ENCODE measurements at places on chromosomes 12 and 14.

- no peak overlapping the region for H3K27ac ChIP-seq
- no peaks in the 10 kb centered on the region for H3K4me1 ChIP-seq
- DNase-seq: no peak
- H3K36me3 ChIP-seq: no peaks in the 10 kb centered on the region
These were observed 36.8 kb upstream of the DCD start for GRCh38 chr12:54684636-54685630.

DNA sequence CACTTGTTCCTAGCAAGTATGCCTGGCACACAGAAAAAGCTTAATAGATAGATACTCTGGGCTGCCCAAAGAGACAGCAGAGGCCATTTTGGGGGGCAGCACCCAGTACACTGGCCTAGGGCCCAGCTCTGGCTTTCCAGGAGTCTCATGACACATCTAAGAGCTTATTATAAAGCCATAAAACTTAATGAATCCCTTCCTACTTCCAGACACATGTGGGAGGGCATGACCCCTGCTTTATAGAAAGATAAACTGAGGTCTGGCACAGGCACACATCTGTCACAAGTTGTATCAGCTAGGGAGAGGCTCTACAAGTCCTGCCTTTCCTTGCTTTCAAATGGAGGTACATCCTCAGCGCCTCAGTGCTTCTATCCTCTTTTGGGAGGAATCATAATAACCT is 27.1 kb downstream of the FMNL3 start:
- no peak overlapping the region for H3K4me3 ChIP-seq
- no peak overlapping the region for H3K27ac ChIP-seq

DNA sequence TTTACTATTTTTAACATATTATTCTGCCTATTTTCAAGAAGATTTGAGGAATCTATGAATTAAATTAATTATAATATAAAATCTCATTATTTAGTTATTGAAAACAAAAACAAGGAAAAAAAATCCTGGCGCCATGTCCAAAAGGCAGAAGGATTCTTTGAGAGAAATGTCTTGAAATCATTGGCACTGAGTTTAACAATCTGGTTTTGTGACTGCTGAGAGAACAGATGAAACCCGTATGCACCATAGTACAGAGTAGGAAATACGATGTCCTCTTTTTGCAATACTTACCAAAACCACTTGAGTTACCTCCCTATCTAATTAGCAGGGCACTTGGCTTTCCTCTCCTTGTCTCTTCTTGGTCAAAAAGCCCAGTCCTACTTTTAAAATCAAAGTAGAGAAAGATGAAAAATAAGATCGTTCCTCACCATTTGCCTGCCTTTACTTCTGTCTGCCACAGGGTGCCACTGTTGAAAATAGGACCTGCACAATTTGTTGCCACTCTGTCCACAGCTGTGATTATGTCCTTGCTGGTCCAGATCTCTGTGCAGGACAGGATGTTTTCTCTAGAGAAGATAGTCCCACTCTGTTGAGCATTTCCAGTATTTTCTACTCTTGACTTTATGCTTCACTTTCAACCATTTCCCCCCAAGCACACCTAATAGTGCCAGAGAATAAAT is 179.7 kb downstream of the PDZRN4 start:
- no peaks in the 10 kb centered on the region for H3K27me3 ChIP-seq
- no peak overlapping the region for H3K27ac ChIP-seq
- H3K36me3 ChIP-seq: no peaks in the 10 kb centered on the region

GRCh38 chr12:21776175-21776574 is 1.7 kb upstream of the KCNJ8 start:
- peaks cover 7% of the 10 kb centered on the region for H3K4me1 ChIP-seq
- H3K27me3 ChIP-seq: peaks cover 32% of the 10 kb centered on the region
- no peak overlapping the region for H3K4me3 ChIP-seq
- DNase-seq: no peak
- H3K27ac ChIP-seq: no peak overlapping the region

DNA sequence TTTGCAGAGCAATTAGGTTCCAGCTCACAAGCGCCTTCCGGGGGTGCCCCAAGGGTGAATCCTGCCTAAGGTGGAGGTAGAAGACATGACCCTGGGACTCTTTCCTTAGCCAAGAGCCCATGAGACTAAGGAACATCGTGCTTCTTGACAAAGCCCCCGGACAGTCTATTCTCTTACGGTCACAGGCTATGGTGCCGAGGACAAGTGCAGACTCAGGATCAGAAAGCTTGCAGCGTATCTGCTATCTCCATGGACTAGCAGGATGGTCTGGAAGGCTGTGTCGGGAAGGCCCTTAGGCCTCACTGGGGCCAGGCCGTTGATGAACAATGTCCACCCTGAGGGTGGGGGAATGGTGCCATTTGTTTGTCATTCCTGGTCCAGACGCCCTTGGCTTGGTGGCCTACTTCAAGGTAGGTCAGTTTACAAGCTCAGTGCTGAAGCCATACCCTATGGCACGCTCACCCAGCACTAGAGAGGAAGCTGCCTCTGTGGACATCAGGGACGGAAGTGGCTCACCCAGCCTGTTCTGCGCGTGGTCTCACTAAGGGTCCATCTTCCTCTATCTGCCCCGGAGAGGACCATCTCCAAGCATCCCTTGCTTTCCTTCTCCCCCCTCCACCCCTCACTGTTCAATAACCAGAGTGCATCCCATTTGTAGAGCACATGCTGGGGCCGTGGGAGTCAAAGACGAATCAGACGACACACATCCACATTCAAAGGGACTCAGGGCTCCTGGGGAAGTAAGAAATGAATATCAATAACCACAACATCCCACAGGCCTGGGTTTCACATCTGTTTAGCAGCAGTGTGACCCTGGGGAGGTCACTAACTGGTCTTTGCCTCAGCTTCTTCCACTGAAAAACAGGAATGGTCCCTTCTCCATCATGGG is 45.0 kb upstream of the IQSEC3 start:
- peaks cover 33% of the 10 kb centered on the region for H3K36me3 ChIP-seq
- no peak for DNase-seq
- H3K27ac ChIP-seq: no peak overlapping the region
- no peak overlapping the region for H3K4me3 ChIP-seq
- no peaks in the 10 kb centered on the region for H3K4me1 ChIP-seq

- H3K27me3 ChIP-seq: no peaks in the 10 kb centered on the region
- no peaks in the 10 kb centered on the region for H3K36me3 ChIP-seq
- no peak overlapping the region for H3K4me3 ChIP-seq
- no peaks in the 10 kb centered on the region for H3K4me1 ChIP-seq
- no peak for DNase-seq
These were observed 30.1 kb upstream of the RESF1 start for GRCh38 chr12:31929027-31929526.

DNA sequence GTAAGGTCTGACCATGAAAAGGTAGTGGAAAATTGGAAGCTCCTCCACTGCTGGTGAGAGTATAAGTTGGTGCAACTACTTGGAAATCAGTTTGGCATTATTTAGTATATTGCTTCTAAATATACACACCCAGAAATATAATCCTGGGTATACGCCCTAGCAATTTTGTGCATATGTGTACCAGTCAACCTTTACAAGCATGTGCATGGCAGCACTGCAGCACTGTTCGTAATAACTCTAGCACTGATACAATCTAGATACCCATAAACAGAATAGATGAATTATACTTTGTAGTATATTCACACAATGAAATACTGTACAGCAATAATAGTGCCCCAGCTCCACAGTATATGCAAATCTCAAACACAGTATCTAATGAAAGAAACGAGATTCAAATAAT is 265.9 kb downstream of the EMP1 start:
- H3K27ac ChIP-seq: no peak overlapping the region
- no peak for DNase-seq
- H3K27me3 ChIP-seq: no peaks in the 10 kb centered on the region

DNA sequence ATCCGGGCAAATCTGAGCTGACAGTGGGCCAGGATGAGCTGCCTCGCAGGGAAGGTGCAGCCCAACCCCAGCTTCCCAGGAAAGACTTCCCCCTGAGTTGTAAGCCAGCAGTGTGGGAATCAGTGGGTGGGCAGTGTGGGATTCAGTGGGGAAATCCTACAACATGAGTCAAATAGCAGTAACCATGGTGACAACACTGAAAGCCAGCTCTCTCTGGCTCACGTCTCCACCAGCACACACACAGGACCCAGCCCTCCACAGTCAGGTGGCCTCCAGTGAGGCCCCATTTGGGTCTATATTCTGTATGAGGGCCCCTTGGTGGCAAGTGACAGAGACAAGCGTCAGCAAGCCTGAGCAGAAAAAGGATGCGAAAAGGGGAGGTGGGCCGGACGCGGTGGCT is 6.0 kb upstream of the LGALS3 start:
- H3K36me3 ChIP-seq: no peaks in the 10 kb centered on the region
- peak overlapping the region; percentile 86 for H3K27ac ChIP-seq
- DNase-seq: no peak
- H3K27me3 ChIP-seq: no peaks in the 10 kb centered on the region
- peaks cover 46% of the 10 kb centered on the region for H3K4me1 ChIP-seq

GRCh38 chr12:67705394-67706370 is 57.1 kb downstream of the DYRK2 start:
- DNase-seq: no peak
- no peaks in the 10 kb centered on the region for H3K4me1 ChIP-seq
- no peaks in the 10 kb centered on the region for H3K36me3 ChIP-seq
- H3K27ac ChIP-seq: no peak overlapping the region
- H3K4me3 ChIP-seq: no peak overlapping the region
- H3K27me3 ChIP-seq: no peaks in the 10 kb centered on the region

GRCh38 chr14:88688386-88688785 is 104.4 kb downstream of the EML5 start:
- no peaks in the 10 kb centered on the region for H3K4me1 ChIP-seq
- DNase-seq: no peak
- H3K4me3 ChIP-seq: no peak overlapping the region
- H3K36me3 ChIP-seq: no peaks in the 10 kb centered on the region

DNA sequence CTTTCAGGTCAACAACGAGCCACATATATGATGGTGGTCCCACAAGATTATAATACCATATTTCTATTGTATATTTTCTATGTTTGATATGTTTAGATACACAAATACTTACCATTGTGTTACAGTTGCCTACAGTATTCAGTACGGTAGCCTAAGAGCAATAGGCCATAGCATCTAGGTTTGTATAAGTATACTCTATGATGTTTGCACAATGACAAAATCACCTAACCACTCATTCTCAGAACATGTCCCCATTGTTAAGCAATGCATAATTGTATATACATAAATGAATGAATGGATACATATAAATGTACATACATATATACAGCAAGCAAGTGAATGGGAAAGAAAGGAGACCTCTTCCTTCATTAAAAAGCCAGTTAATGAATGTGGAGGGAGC is 23.8 kb downstream of the TMTC1 start:
- DNase-seq: no peak
- no peaks in the 10 kb centered on the region for H3K36me3 ChIP-seq
- H3K4me3 ChIP-seq: no peak overlapping the region
- no peaks in the 10 kb centered on the region for H3K27me3 ChIP-seq
- H3K27ac ChIP-seq: no peak overlapping the region
- H3K4me1 ChIP-seq: peaks cover 29% of the 10 kb centered on the region

DNA sequence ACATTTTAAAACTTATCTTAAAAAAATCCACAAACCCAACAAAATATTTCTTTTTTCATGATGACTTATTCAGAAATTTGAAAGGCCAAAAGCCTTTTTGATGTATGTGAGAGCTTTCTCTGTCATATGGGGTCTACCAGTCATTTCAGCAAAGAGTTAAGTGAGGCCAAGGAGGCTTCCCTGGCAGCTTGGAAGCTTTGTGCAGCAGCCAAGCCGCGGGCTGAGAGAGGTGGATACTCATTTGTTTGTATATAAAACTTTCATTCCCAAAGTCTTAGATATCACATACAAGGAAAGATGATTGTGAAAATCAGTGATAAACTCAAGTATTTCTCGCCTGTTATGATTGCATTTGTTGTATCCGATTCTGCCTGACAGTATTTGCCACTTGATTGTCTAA is 48.5 kb upstream of the RNU6-8 start:
- DNase-seq: no peak
- H3K36me3 ChIP-seq: no peaks in the 10 kb centered on the region
- H3K4me3 ChIP-seq: no peak overlapping the region
- H3K27me3 ChIP-seq: no peaks in the 10 kb centered on the region
- H3K27ac ChIP-seq: peak overlapping the region; percentile 23

- DNase-seq: no peak
- no peaks in the 10 kb centered on the region for H3K4me1 ChIP-seq
- H3K36me3 ChIP-seq: no peaks in the 10 kb centered on the region
- no peak overlapping the region for H3K4me3 ChIP-seq
- H3K27ac ChIP-seq: no peak overlapping the region
These were observed 205.2 kb upstream of the GRIP1 start for GRCh38 chr12:66884091-66884490.

DNA sequence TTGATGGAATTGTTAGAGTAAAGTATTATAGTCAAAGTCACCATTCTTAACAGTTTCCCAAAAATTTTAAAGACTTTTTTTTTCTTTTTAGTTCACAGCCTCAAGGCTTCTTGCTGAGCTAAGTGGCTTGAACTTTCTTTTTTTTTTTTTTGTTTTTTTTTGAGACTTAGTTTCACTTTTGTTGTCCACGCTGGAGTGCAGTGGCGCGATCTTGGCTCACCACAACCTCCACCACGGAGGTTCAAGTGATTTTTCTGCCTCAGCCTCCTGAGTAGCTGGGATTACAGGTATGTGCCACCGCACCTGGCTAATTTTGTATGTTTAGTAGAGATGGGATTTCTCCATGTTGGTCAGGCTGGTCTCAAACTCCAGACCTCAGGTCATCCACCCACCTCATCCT is 92.8 kb downstream of the SETD3 start:
- H3K27ac ChIP-seq: no peak overlapping the region
- H3K36me3 ChIP-seq: no peaks in the 10 kb centered on the region
- H3K4me1 ChIP-seq: peaks cover 3% of the 10 kb centered on the region

DNA sequence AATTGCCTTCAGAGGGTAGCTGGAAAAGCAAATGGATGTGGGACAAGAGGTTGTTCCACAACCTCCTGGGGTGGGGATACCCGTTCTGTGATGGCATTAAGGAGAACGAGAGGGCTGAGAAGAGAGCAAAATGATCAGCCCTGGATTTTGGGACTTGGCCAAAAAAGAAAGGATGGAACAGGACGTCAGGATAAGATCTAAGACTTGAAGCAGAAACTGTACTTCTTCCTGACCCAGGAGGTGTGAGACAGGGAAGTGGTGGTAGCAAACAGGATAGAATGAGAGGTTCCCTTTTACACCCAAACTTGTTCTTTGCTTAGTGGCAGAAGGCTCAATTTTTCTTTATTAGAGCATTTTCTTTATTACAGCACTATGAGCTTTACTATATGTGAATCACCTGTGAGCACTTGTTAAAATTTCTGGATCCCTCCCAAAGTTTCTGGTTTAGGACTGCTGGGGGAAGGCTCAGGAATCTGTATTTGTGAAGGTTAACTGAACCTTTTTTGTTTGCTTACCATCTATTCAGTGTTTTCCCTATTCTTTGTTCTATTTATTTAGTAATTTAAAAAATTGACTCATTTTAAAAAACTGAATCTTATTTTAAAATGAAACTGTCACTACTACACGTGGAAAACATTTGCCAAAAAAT is 59.2 kb downstream of the ERC1 start:
- no peaks in the 10 kb centered on the region for H3K27me3 ChIP-seq
- H3K27ac ChIP-seq: no peak overlapping the region

GRCh38 chr14:88225721-88226120 is 97.3 kb downstream of the KCNK10 start:
- H3K36me3 ChIP-seq: no peaks in the 10 kb centered on the region
- H3K4me3 ChIP-seq: no peak overlapping the region
- no peak for DNase-seq
- no peaks in the 10 kb centered on the region for H3K4me1 ChIP-seq
- no peaks in the 10 kb centered on the region for H3K27me3 ChIP-seq
- no peak overlapping the region for H3K27ac ChIP-seq

Data from esophagus squamous epithelium (tissue), 5 donors.